ENCODE measurements at places on chromosomes 12 and 14.
A peak's percentile ranks its signal among the peaks of the same experiment; 100 is the strongest.

GRCh38 chr12:127150028-127150427 is 1116.9 kb upstream of the TMEM132C start:
- DNase-seq = no peak

- no peak for DNase-seq
Observed at GRCh38 chr14:95386536-95387095, 66.9 kb upstream of the CLMN start.

DNA sequence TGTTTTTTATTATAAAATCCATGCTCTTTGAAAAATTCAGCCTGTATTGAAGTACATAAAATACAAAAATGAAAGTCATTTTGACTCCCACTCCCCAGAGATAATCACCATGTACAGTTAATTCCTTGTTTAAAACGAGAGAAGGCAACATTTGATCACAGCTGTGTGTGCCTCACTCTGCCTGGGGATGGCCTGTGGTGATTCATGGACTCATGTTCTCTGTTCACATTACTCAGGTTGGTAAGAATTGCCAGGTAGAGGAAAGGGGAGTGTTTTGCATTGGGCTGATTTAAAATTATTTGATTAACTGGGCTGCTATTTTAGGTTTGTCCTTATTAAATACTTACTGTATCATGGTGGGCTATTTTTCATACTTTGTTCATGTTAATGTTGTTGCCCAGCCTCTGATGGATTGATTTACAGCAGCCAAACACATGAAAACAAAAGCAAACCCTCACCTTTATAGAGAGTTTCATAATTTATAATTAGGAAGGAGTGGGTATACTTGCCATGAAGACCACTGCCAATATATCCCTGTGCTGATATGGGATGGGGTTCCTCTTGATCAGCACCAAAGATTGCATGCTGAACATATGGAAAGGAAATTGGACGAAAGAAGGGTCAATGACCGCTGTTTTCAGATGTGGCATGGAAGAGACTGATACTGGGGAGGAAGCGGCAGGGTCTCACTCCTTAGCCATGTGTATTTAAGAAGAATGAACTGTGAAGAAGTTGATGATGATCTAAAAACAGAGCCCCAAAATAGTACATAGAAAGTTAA is 3.0 kb downstream of the ZBTB1 start:
- peak; percentile 55 for DNase-seq

- no peak for DNase-seq
Observed at GRCh38 chr14:44912041-44912869, 49.5 kb downstream of the KLHL28 start.

- peak; percentile 55 for DNase-seq
Observed at GRCh38 chr12:113149361-113150150, at the start of gene CFAP73. CFAP73 (plus strand) TSS chr12:113149724; CDS start chr12:113149858, 134 bp downstream.

DNA sequence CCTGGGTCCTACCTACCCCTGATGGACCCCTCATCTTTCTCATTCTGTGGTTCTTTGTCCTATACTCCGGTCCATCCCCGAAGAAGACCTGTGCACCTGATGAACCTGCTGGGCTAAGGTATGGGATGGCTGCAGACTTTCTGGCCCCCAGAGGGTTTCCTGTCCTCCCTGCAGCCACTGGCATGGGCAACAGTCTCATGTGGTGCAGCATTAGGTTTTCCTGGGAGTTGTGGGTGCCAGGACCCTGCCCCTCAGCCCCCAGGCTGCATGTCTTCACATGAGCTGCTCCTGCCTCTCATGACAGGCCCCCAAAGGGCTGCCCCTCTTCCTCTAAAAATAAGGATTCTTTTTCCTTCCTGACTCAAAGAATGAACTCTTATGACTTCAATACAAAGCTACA is 72.3 kb upstream of the GPR68 start:
- DNase-seq = no peak

DNA sequence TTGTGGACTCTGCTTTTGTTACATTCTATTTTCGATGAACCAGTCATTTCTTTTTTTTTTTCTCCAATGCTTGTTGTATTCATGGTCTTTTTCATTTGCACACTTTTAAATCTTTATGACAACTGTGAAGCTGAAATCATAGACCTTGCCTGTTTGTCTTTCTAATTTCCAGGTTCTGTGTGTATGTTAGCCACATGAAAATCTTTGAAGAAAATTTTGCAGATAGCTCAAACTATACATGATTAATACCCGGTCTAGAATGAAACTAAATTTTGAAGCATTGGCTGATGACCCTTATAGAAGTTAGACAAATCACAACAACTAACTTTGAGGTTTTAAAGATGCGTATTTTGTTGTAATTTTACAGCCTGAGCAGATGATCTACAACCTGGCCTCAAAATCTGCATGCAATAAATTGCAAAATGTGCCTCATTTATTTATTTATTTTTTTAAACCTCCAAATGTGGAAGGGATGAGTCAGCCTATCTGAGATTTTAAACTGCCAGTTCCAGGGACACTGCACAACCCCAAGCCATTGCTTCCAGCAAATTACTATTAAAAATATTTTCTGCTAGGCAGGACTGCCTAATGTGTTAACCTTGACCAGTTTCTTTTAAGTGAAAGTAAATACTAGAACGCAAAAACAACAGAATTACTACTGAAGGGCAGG is 96.3 kb upstream of the NAV3 start:
- DNase-seq = peak; percentile 54

DNA sequence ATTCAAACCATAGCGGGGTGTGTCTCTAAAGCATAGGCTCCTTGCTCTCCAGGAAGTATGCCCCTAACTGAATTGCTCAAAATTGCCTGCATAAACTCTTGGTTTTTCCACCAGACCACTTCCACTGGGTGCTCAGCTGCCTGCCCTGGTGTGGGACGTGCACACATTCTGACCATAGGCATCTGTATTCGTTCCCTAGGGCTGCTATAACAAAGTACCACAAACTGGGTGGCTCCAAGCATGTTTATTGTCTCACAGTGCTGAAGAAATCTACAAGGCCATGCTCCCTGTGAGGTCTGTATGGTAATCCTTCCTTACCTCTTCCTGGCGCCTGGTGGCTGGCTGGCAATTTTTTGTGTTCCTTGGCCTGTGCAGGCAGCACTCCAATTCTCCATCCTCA is 16.4 kb upstream of the GALNT6 start:
- DNase-seq = no peak

DNA sequence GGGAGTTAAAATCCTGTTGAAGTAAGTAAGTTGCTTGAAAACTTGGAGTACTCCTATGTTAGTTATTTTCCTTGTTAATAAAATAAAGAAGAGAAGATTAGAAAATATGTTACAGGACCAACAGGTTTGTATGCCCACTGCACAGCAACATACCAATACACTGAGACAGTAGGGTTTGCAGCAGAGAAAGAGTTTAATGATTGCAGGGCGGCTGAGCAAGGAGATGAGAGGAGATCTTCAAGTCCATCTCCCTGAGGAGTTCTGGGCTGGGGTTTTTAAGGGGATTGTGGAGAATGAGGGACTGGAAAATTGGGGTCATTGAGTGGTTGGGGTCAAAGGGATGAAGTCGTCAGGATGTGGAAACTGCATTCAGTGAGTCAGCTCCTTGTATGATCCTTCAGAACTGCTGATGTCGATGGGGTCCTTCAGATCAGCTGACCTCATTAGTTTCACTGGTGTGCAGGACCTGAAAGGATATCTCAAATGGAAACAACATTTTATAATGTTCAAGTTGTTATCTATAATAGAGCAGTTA is 4.3 kb upstream of the HSD17B6 start:
- no peak for DNase-seq

DNA sequence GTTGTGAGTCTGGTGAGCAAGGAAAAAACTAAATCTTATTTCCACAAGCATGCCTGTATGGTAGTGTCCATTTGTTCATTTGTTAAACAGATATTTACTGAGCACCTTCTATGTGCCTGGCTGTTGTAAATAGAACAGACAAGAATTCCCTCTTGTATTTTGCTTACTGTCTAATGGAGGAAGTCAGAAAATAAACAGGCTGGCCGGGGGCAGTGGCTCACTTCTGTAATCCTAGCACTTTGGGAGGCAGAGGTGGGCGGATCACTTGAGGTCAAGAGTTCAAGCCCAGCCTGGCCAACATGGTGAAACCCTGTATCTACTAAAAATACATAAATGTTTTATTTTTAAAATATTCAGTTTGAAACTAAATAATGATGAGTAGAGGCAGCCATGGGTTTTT is 79.3 kb downstream of the GTF2A1 start:
- DNase-seq = no peak

DNA sequence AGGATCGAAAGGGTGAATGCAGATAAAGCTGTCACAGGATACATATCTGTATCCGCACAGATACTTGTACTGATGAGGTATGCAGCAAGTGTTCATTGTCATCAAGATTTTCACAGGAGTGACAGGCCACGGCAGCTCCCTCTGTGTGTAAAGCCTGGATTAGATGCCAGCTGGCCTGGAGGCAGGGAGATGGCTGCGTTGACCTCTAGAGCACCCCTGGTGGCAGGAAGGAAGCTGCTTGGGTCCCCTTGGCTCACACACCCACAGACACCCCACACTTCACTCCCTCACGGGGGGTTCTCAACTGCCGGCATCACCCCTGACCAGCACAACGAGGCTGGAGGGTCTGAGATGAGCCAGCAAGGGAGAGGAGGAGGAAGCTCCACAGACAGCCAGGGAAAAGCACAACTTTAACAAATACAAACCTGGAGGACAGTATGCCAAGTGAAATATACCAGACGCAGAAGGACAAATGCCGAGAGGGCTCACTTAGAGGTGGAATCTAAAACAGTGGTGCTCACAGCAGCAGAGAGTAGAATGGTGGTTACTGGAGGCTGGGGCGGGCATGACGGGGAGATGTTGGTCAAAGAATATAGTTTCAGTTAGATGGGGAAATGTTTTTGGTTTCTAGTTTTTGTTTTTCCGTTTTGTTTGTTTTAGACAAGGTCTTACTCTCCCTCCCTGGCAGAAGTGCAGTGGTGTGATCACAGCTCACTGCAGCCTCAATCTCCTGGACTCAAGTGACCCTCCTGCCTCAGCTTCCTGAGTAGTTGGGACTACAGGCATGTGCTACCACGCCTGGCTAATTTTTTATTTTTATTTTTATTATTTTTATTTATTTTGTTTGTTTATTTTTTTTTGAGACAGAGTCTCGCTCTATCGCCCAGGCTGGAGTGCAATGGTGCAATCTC is 45.7 kb downstream of the TEAD4 start:
- DNase-seq = no peak

GRCh38 chr12:12365446-12365802 is 8.5 kb downstream of the BORCS5 start:
- DNase-seq = no peak

- no peak for DNase-seq
Observed at GRCh38 chr12:116609319-116610114, 50.3 kb downstream of the MAP1LC3B2 start.

DNA sequence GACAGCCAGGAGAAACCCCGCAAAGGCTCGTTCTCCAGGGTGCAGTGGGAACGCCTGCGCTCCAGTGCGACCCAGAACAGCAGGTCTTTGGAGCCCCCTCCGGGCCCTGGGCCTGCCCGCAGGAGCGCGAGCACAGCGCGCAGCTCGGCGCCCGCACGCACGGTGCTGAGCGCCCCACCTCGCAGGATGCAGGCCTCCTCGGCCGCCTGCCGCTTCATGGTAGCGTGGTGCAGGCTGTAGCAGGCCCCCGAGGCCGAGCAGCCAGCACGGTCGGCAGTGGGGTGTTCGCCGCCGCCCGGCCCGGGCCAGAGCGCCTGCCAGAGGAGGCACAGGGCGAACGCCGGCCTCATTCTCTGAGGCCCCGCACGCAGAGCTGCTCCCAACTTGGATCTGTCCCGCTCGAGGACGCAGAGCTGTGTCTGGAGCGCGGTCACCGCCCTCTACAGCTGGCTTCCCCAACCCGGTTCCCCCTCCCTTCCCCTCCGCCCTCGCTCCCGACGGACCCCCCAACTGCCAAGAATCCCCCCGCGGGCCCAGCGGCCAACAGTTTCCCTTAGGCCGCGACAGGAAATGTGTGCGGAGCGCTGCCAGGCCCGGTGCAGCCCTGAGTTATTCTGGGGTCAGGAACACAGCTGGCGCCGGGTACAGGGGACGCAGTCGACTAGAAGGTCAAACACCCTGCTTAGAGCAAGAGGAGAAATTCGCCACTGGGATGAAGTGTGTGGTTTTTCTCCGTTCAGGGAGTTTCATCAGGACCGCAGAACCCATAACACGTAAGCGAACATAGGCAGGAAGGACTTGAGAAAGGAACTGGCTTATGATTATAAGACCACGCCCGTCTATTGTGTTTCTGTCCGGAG is at the start of gene CLEC14A:
Gene CLEC14A, minus strand, starts transcription at position 421 of the 860 bp plus-strand sequence. Its CDS starts 71 bp downstream, at position 350.
- no peak for DNase-seq

GRCh38 chr14:102028733-102029132 is 58.1 kb downstream of the HSP90AA1 start:
- peak; percentile 73 for DNase-seq

- DNase-seq = peak; percentile 55
Observed at GRCh38 chr14:55129086-55129427, at the start of gene LGALS3. LGALS3 (plus strand) TSS chr14:55129252; CDS start chr14:55137374, 8,122 bp downstream.

GRCh38 chr12:76028571-76029277 is 2.9 kb downstream of the PHLDA1 start:
- DNase-seq = no peak

DNA sequence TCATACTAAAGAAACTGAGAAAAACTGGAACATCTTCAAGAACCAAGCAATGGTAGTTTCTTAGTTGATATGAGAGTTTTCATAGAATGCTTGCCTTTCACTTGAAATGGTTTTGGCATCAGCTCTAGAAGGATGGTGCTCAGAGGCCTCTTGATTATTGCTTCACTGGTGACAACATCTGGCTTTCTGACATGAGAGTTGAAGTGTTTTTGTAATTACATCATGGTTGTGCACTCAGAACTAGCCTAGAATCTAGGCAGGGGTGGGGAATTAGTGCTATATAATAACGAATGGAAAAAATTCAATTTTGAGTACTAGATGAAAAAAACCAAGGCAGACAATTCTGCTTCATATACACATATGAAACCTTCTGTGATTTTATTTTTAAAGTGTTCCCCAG is 172.8 kb upstream of the LMNTD1 start:
- DNase-seq = peak; percentile 52

GRCh38 chr14:94632305-94632590 is 20.1 kb downstream of the SERPINA3 start:
- DNase-seq = no peak

- DNase-seq = peak; percentile 85
Observed at GRCh38 chr14:87108726-87109125, 884.3 kb downstream of the GALC start.

GRCh38 chr14:105881021-105881930 is 354.9 kb downstream of the TMEM121 start:
- no peak for DNase-seq

DNA sequence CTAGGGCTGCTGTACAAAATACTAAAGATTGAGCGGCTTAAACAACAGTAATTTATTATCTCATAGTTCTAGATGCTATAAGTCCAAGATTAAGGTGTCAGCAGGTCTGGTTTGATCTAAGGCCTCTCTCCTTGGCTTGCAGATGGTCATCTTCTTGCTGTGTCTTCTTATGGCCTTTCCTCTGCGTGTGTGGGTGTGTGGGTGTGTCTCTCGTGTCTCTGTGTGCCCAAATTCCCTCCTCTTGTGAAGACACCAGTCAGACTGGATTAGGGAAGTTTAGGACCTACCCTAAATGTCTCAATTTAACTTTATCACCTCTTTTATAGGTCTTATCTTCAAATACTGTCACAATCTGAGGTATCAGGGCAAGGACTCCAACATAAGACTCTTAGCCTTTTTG is 28.3 kb downstream of the DDHD1 start:
- DNase-seq = no peak
